AG04449 (cell line): ENCODE measurements at places on chromosomes 11 and 22.

GRCh38 chr11:19382131-19382611 is 141.4 kb upstream of the E2F8 start:
- DNase-seq: no peak

DNA sequence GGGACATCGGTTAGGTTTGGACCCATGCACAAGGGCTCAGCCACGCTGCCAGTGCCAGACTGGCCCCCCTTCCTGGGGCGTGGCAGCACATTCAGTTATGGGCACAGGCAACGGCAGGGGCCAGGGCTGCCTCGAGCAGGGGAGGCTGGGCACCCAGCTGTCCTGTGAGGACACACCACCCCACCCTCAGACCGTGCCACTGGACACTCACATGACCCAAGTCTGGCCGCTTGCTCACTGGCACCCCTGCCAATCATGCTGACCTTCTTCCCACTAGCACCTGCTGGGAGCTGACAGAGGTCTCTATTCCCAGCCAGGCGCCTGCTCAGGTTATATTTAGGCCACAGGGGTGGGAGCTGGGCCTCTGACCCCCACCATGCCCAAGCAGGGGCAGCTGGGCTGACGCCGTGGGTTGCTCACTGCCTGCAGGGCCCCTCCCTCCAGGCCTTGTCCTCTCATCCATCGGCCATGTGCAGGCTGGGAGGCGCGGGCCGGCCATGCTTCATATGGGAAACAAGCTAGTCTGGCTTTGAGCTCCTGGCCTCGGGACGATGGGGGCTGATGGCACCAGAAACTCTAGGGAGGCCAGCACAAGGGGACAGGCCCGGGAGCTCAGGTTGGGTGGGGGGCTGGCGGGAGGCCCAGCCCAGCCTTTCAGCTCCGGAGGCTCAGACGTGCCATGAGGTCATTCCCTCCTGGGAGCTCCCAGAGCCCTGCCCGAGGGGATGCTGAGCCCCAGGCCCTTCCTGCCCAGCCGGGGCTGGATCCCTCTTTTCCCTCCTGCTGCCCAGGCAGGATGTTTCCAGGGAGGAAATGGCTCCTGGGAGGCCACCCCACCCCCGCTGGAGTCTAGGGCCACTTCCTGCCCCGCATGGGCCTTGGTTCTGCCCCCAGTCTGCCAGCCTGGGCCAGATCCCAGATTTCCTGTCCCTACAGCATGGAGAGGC is 15.2 kb upstream of the TBX1 start:
- no peak for DNase-seq

- DNase-seq: no peak
Measured at GRCh38 chr11:33967451-33967850, 75.6 kb upstream of the LMO2 start.

GRCh38 chr11:24496386-24496735 is 492 bp upstream of the LUZP2 start:
- no peak for DNase-seq

DNA sequence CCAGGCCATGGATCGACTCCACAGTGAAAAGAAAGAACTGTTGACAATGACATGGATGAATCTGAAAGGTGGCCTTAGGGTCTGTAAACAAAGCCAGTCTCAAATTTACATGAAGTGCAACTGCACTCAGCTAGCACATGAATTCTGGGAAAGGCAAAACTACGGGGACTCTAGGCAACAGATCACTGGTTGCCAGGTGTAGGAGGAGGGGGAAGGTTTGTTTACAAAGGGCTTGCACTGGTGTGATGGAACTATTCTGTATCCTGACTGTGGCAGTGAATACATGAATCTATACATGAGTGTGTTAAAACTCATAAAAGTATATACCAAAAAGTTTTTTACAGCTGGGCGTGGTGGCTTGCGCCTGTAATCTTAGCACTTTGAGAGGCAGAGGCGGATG is 27.3 kb downstream of the ALX4 start:
- no peak for DNase-seq

DNA sequence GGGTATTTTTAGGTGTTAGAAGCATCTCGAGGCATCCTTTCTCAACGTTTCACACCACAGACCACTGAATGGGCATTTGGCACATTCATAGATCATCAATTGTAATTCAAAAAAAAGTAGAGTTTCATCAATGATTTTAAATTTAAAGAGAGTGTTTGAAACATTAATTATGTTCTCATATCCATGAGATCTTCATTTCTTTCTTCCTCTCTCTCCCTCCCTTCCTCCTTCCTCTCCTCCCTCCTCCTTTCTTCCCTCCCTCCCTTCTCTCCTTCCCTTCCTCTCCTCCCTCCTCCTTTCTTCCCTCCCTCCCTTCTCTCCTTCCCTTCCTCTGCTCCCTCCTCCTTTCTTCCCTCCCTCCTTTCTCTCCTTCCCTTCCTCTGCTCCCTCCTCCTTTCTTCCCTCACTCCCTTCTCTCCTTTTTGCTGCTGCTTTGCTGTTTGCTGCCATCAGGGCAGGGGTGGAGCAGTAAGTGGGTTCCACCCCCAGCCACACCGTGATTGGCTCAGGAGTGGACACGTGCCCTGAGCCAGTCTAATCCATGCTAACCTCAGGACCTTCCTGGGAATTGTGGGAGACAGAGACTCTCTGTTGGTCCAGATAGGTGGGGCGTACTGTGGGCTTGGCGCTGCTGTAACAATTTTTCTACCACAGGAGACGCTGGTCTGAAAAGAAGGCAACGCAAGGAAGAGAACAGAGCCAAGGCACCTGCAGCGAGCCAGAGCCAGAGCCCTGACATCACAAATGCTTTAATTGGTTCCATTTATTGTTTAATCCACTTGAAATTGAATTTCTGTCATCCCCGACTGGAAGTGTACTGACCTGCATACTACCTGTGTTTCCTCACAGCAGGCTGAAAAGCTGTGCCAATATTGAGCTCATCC is 33.7 kb upstream of the APOBEC3A start:
- DNase-seq: peak; percentile 14

- DNase-seq: no peak
Measured at GRCh38 chr11:103826856-103827255, 209.6 kb upstream of the DDI1 start.

GRCh38 chr22:28171712-28172111 is 252.7 kb upstream of the PITPNB start:
- DNase-seq: no peak

- no peak for DNase-seq
Measured at GRCh38 chr22:47423861-47424820, 661.7 kb downstream of the TBC1D22A start.

- DNase-seq: no peak
Measured at GRCh38 chr11:1879342-1879940, 12.3 kb downstream of the PRR33 start.

GRCh38 chr11:95360377-95361075 is 129.5 kb upstream of the SESN3 start:
- no peak for DNase-seq

GRCh38 chr11:115676206-115676605 is 172.0 kb upstream of the CADM1 start:
- DNase-seq: no peak

DNA sequence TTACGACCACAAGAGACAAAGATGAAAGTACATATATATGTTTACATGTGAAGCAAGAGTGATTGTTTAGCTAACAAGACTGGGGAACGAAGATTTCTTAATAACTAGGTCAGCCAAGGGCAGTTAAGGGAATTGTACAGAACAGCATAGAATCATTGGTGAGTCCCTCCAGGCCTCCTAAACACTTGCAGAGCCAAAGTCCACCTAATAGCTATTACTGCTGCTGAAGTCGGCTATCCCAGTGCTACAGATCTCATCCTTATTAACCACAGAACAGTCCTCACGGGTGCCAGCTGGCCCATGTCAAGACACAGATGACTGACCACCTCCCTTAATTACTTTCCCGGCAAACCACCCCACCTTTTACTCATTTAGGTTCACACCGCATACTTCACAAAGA is 68.5 kb upstream of the OPCML start:
- no peak for DNase-seq

DNA sequence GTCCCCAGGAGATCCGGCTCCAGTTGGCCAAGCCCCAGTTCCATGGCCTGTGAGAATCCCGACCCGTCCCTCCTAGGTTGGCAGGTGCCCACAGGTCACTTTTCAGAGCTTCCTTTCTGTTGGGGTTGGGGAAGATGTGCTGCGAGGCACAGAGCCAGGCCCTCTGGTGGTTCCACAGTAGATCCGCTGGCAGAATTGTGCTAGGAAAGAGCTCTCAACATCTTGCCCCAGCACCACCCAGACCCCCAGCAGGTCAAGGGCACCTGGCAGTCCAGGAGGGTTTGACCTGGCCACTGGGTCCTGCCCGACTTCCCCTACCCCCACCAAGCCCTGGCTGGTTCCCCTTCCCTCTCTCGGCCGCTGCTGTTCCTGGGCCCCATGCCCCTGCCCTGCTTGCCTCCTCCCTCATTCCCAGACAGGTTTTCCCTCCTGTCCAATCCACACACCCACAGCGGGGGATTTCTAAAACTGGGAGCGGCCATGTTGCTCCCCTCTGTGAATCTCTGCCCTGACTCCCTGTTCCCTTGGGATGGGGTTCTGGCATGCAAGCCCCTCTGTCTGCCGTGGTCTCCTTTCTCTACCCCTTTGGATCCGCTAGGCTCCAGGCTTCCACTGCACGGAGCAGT is 26.2 kb upstream of the GCAT start:
- DNase-seq: no peak

DNA sequence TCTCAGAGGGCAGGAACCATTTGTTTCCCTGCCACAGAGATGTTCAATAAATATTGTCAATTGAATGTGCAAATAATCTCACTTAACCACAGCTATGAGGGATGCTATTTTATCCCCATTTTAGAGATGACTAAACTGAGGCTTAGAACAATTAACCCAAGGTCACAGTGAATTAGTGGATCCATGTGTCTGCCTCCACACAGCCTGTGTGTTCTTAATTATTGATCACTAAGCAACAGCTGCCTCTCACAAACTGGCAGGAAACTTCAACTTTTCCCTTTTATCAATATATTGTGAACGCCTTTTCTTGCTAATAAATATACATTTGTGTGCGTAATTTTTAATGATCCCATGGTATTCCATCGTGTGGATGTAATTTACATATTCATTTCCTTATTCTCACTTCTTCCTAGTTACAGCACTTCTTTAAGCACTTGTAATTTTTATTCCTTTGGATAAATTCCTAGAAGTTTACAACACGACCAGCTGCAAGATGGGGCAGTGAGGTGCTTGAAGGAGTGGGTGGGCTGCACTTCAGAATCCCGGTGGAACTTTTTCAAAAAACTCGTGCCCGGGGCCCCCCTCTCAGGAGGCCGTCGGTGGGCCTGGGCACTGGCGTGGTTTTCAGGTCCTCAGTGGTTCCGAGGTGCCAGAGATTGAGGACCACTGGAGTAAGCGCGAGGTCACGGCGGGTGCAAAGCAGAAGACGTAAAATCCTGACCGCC is 915 bp upstream of the SREBF2 start:
- no peak for DNase-seq

- no peak for DNase-seq
Measured at GRCh38 chr11:56624661-56625110, 10.0 kb upstream of the OR5M1 start.

- DNase-seq: no peak
Measured at GRCh38 chr22:37052386-37053309, 1.1 kb downstream of the KCTD17 start.

DNA sequence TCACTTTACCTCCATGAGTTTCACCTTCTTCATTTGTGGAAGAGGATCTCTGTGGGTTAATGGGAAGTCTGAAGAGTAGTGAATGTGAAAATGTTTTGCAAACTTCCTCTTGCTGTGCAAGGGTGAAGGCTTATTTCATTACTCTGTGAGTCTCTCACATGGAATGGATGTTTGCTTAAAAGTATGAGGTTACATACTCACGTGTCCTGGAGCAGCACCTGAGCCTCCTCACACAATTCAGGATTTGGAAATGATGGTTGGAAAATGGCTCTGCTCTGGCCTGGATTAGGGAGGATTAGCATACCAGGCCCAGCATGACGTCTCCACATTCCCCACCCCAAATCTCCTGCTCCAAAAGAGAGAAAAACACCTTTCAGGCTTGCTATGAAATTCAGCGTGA is 4.8 kb downstream of the GRAMD1B start:
- no peak for DNase-seq

- no peak for DNase-seq
Measured at GRCh38 chr22:28801845-28802594, 1.7 kb upstream of the XBP1 start.

DNA sequence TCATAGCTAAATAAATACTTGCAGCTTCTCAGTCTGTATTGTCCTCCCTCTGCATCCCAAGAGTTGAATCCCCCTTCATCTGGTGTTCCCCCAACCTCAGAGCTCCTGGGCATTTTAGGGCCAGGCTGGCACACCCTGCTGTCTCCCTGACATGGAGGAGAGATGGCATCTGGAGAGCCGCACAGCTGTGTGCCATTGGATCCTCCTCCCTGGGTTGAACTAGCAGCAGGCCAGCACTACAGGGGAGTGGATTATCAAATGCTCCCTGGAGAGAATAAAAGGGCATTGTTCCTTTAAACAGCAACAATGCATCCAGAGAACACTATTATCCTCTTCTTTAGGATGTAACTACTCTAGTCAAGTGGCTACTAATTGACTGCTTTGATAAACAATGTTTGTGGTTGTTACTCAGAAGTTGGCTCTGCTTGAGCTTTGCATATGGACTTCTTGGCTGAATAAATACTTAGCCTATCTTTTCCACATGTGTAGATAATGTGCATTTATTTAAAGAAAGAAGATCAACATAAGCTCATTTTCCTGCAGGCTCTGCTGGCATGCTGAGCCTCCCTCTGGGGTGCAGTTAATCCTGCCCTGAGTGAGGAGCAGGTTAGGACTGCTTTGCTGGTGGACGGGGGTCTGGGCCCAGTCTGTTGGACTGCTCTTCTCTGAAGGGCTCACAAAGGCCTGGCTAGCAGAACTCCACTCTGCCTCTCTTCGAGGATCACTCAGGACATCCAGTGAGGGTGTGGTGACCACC is 897.2 kb downstream of the TBC1D22A start:
- DNase-seq: no peak

GRCh38 chr11:134260503-134260902 is 7.1 kb downstream of the ACAD8 start:
- DNase-seq: no peak

DNA sequence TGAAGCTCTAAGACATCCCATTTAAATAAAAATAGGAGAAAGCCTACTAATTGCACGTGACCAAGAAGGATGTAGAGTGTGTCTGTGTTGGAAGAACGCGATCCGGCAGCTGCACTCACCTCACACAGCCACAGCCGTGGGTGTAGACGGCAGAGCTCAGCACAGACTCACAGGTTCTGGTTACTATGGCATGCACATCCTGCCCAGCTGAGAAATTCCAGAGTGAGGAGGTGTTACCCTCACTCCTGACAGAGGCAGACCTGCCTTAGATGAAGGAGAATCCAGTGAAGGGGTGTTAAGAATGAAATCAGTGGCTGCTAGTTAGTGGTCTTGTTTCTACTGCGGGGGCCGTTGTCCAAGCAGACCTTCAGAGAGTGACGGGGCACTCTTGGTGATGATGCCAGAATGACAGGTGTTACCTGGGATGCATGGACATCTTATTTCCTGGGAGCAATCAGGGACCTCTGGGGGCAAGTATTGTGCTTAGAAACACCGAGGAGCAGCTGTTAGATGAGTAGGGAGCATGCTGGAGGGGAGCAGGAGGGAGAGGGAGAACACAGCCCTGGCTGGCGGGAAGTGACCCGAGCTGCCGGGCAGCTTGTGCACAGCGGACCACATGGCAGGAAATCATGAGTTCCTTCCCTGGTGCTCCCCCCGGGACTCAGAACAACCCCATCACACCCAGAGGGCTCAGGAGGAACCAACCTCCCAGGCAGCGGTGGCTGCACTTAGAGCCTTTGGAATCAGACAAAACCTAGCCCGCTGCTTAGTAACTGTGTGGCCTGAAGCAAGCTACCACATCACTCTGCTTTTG is 12.3 kb downstream of the KCNJ5 start:
- DNase-seq: no peak

GRCh38 chr11:92843455-92843854 is 126.0 kb upstream of the MTNR1B start:
- DNase-seq: no peak

- no peak for DNase-seq
Measured at GRCh38 chr11:60367009-60367408, 11.3 kb upstream of the MS4A7 start.
